ENCODE measurements at places on chromosomes 12 and 14. TPM values are rescaled to one million over a fixed set of nuclear protein-coding genes. Genes with fewer than 3 reads are reported as not detected.
A peak's percentile ranks its signal among the peaks of the same experiment; 100 is the strongest.

TAS2R7 gene
- not detected for total RNA-seq

EFCAB11 gene
- 4.8 TPM for total RNA-seq

B4GALNT1 gene
- 4.3 TPM for total RNA-seq

- no peak for DNase-seq
Observed at GRCh38 chr12:62766496-62766895, 168.5 kb downstream of the PPM1H start.

- DNase-seq = peak; percentile 81
Observed at GRCh38 chr12:132245521-132246101, 83.8 kb downstream of the GALNT9 start.

DNA sequence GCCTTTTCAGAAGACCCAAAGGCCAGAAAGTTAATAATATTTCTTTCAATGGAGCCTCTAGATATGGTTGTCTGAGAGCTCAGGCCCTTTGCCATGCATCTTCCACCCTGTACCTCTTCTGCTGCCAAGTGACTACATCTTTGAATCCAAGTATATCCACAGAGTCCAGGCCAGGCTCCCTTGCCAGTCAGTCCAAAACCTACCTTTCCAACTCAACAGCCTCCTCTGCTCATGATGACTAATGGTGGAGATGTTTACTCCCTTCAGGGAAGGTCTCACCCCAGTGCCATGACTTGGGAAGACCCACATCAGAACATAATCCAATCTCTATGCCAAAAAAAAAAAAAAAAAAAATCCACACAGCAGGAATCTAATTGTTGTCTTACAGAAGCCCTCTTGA lies 20.4 kb downstream of the TTC9 start:
- no peak for DNase-seq

DNAH10 gene
- not detected for total RNA-seq

DNA sequence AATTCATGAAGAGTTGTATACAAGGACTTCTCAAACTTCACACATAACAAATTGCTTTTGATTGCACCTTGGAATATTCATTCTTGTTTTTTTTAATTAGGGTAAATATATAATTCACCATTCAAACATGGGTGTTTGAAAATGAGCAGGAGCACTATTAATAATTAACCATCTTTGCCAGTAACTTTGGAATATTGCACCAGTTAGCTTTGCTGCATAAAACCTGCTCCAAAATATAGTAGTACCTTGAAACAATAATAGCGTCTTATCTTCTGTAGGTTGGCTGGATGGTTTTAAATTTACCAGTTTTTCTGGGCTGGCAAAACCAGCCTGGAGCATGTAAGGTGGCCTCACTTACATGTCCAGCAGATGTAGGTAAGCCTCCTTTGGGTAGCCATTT lies 1112.4 kb downstream of the TRHDE start:
- DNase-seq = no peak

GRCh38 chr12:71958993-71959578 lies 20.4 kb downstream of the TPH2 start:
- no peak for DNase-seq

DNA sequence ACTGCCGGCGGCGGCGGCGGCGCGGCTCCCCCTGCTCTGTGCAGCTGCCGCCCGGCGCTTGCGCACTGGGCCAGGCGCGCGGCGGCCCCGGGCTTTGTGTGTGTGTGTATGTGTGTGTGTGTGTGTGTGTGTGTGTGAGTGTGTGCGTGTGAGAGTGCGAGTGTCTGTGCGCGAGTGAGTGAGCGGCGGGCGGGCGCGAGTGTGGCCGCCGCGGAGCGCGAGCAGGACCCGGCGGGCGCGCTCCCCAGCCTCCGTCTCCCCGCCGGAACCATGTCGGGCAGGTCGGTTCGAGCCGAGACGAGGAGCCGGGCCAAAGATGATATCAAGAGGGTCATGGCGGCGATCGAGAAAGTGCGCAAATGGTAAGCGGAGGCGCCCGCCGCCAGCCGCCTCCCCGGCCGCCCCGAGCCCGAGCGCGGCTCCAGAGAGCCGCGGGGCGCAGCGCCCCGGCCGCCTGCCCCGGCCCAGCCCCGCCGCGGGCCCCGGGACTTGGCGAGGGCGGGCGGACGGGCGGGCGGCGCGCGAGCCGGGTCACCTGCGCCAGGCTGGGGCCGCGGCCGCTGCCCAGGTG lies at the start of gene BCL7A:
TSS of gene BCL7A (plus strand) at position 63 of the 571 bp plus-strand sequence. CDS start at position 271, 208 bp downstream.
- peak; percentile 88 for DNase-seq

PPP4R4 gene
- 0.38 TPM for total RNA-seq

PDE3A gene
- total RNA-seq = 59.4 TPM

GRCh38 chr12:103799857-103800771 lies 40.9 kb downstream of the NT5DC3 start:
- DNase-seq = peak; percentile 85
